ENCODE measurements at places on chromosomes 4 and X.

DNA sequence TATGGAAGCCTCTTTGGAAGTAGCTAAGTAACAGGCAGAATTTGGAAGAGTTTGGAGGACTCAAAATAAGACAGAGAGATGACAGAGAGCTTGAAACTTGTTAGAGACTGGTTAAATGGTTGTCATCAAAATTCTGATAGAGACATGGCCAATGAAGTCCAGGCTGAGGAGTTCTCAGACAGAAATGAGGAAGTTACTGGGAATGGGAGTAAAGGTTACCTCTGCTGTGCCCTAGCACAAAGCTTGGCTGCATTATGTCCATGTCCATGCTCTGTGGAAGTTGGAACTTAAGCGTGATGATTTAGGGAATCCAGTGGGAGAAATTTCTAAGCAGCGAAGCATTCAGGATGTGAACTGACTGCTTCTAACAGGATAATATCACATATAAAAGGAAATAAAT lies 146.2 kb upstream of the NDST4 start:
- no peak overlapping the region for H3K4me3 ChIP-seq
- no peaks in the 10 kb centered on the region for H3K4me1 ChIP-seq
- no peaks in the 10 kb centered on the region for H3K27me3 ChIP-seq
- no peaks in the 10 kb centered on the region for H3K36me3 ChIP-seq

GRCh38 chr4:31548823-31549222 lies 828.7 kb downstream of the PCDH7 start:
- H3K4me1 ChIP-seq: no peaks in the 10 kb centered on the region
- no peaks in the 10 kb centered on the region for H3K27me3 ChIP-seq
- no peak overlapping the region for H3K27ac ChIP-seq
- no peak for DNase-seq

- no peaks in the 10 kb centered on the region for H3K4me1 ChIP-seq
- no peaks in the 10 kb centered on the region for H3K27me3 ChIP-seq
- DNase-seq: no peak
- no peaks in the 10 kb centered on the region for H3K36me3 ChIP-seq
Measured at GRCh38 chr4:10806953-10807645, 122.5 kb upstream of the CLNK start.

- no peak overlapping the region for H3K27ac ChIP-seq
- H3K36me3 ChIP-seq: no peaks in the 10 kb centered on the region
- no peaks in the 10 kb centered on the region for H3K4me1 ChIP-seq
- DNase-seq: no peak
- H3K4me3 ChIP-seq: no peak overlapping the region
Measured at GRCh38 chrX:151919610-151920009, 6.9 kb downstream of the MAGEA4 start.

DNA sequence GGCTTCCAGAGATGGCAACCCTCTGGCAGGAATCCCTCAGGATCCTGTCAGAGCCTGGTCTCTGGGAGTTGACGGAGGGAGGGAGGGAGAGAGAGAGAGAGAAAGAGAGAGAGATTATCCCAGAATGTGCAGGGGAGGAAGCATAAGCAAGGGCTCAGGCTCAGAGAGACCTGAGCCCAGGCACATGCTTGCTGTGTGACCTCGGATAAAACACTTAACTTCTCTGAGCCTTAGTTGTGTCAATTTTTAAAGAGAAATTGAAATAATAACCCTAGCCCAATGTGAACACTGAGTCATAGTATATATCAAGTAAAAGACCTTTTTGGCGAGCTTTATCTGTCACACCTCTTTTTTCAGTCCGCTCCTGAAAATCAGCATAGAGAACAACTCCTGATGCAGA lies 473 bp upstream of the USP51 start:
- H3K4me1 ChIP-seq: no peaks in the 10 kb centered on the region
- peak overlapping the region; percentile 92 for H3K27ac ChIP-seq
- no peak for DNase-seq
- no peaks in the 10 kb centered on the region for H3K27me3 ChIP-seq
- H3K4me3 ChIP-seq: peak overlapping the region; percentile 81

DNA sequence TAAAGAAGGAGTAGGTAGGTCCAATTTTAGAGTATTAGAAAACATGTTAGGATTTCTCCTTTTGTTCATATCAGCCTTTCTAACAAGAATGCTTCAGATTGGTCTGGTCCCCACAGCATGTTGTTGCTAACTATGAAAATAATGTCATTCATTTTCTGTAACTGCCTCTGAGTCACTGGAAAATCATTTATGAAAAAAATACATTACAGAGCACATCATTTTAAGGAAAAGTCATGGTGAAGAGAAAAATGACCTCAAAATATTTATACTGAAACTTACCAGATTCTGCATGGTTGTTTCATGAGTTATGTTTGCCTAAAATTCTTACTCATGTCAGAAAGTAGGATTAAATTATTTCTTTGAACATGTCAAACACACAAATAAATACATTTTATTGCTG lies 35.2 kb downstream of the DTHD1 start:
- H3K27ac ChIP-seq: no peak overlapping the region
- DNase-seq: no peak
- no peak overlapping the region for H3K4me3 ChIP-seq
